Prostate gland (tissue), 2 donors: ENCODE measurements at places on chromosomes 1 and 21. TPM values are rescaled to one million over a fixed set of nuclear protein-coding genes. Genes with fewer than 3 reads are reported as not detected.
A peak's percentile ranks its signal among the peaks of the same experiment; 100 is the strongest.

DNA sequence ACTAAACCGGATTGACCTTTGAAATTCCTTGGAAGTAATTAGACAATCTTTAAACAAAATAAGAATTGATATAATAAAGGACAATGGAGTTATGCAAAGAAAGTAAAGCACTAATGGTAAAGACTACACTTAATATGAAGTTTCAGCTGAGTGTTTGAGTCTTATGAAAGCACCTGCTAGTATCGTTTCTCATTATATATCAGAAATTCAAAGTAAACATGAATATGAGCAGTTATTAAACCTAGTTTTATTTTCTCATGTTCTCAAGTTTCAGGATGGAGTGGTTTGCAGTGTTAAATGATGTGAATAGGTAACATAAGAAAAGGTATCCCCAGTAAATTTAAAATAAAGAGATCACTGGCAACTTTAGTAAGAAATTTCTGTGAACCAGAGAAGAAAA is 188.6 kb downstream of the ZP4 start:
- no peak overlapping the region for H3K27ac ChIP-seq
- H3K4me1 ChIP-seq = no peaks in the 10 kb centered on the region
- no peaks in the 10 kb centered on the region for H3K36me3 ChIP-seq
- no peaks in the 10 kb centered on the region for H3K27me3 ChIP-seq
- no peak for DNase-seq
- no peak overlapping the region for H3K4me3 ChIP-seq

DNA sequence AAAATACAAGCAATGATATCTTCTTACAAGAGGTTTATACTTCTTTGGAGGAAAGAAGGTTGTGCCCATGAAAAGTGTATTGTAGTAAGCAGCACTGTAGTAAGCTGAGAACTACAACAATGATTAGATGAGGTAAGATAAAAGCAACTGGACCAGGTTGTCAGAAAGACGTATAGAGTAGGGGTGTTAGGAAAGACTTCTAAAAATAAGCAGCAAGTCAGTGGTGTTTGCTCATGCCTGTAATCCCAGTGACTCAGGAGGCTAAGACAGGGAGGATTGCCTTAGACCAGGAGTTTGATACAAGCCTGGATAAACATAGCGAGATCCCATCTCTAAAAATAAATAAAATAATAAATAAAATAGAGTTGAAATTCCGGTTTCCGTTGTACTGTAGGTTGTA is 4.3 kb upstream of the OR10X1 start:
- H3K27ac ChIP-seq = no peak overlapping the region
- H3K27me3 ChIP-seq = no peaks in the 10 kb centered on the region
- H3K4me3 ChIP-seq = no peak overlapping the region
- no peaks in the 10 kb centered on the region for H3K36me3 ChIP-seq

F5 gene
- 1.1 TPM for total RNA-seq

DNA sequence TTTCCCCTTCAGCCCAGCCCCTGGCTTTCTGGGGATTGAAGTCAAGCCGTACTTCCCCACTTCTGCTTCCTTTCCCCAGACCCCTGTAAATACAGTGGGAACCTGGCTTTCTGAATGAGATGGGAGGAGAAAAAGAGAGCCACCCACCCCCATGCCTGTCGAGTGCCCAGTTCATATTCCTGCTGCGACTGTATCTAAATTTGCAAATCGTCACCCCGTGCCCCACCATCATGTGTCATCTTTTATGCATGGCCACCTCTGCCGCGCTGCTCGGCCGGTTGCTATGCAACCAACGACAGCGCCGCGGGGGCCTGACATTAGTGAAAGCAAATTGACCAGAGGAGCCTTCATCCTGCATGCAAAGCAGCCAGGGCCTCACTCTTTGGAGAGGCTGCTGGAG is 143.0 kb downstream of the ELAVL4 start:
- no peaks in the 10 kb centered on the region for H3K36me3 ChIP-seq
- no peak for DNase-seq
- H3K4me3 ChIP-seq = no peak overlapping the region
- no peaks in the 10 kb centered on the region for H3K4me1 ChIP-seq
- no peaks in the 10 kb centered on the region for H3K27me3 ChIP-seq
- no peak overlapping the region for H3K27ac ChIP-seq

DNA sequence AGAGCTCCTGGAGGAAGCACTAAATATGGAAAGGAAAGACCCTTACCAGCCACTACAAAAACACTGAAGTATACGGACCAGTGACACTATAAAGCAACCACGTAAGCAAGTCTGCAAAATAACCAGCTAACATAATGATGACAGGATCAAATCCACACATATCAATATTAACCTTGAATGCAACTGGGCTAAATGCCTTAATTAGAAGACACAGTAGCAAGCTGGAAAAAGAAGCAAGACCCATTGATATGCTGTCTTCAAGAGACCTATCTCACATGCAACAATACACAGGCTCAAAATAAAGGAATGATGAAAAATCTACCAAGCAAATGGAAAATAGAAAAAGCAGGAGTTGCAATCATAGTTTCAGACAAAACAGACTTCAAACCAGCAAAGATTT is 31.0 kb downstream of the C1orf185 start:
- no peaks in the 10 kb centered on the region for H3K4me1 ChIP-seq
- no peak overlapping the region for H3K4me3 ChIP-seq
- no peaks in the 10 kb centered on the region for H3K36me3 ChIP-seq
- peaks cover 2% of the 10 kb centered on the region for H3K27me3 ChIP-seq

GRCh38 chr1:182331387-182331786 is 60.2 kb downstream of the GLUL start:
- no peak overlapping the region for H3K27ac ChIP-seq
- no peaks in the 10 kb centered on the region for H3K4me1 ChIP-seq
- no peak overlapping the region for H3K4me3 ChIP-seq

CACNA1S gene
- total RNA-seq = 0.55 TPM

C1orf87 gene
- total RNA-seq = 0.74 TPM

GRCh38 chr21:17578162-17578561 is 34.5 kb downstream of the BTG3 start:
- no peaks in the 10 kb centered on the region for H3K36me3 ChIP-seq
- no peak overlapping the region for H3K27ac ChIP-seq
- no peak overlapping the region for H3K4me3 ChIP-seq
- no peaks in the 10 kb centered on the region for H3K4me1 ChIP-seq

DNA sequence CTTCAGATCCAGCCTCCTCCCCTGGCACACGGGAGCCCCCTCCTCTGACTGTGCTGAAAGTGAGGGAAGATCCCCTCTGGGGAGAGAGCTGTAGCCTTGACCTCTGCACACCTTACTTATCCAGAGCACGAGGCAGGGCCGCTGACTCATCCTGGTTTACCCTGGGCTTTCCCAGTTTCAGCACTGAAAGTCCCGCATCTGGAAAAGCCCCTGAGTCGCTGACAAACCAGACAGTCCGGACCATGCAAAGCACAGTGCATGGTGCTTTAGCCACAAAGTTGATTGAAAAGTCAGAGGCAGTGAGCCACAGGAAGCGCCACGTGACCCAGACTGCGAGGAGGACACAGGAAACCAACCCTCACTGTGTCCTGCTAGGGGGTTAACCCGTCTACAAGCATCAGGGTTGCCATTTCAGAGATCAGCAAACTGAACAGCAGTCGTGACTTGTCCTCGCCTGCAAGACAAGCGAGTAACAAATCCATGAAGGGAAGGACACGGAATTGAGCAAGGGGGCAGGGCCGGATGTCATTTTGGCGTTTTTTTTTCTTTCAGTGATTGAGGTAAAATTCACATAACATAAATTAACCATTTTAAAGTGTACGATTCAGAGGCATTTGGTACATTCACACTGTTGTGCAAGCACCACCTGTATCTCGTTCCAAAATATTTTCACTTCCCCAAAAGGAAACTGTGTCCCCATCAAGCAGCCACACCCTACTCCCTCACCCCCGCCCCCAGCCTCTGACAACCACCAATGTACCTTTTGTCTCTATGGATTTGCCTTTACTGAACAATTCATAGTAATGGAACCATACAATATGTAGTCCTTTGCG is 19.9 kb upstream of the IFNGR2 start:
- no peak overlapping the region for H3K4me3 ChIP-seq
- H3K27me3 ChIP-seq = no peaks in the 10 kb centered on the region
- peak; percentile 38 for DNase-seq
- H3K36me3 ChIP-seq = no peaks in the 10 kb centered on the region

- no peak overlapping the region for H3K4me3 ChIP-seq
- no peaks in the 10 kb centered on the region for H3K4me1 ChIP-seq
- peak; percentile 13 for DNase-seq
- H3K36me3 ChIP-seq = no peaks in the 10 kb centered on the region
Measured at GRCh38 chr1:212814537-212815334, 23.0 kb downstream of the TATDN3 start.

FLVCR1 gene
- 13.4 TPM for total RNA-seq

- no peak overlapping the region for H3K4me3 ChIP-seq
- H3K27ac ChIP-seq = peak overlapping the region; percentile 8
- peak; percentile 70 for DNase-seq
Measured at GRCh38 chr1:46039571-46040052, 92.8 kb downstream of the PIK3R3 start.

DNA sequence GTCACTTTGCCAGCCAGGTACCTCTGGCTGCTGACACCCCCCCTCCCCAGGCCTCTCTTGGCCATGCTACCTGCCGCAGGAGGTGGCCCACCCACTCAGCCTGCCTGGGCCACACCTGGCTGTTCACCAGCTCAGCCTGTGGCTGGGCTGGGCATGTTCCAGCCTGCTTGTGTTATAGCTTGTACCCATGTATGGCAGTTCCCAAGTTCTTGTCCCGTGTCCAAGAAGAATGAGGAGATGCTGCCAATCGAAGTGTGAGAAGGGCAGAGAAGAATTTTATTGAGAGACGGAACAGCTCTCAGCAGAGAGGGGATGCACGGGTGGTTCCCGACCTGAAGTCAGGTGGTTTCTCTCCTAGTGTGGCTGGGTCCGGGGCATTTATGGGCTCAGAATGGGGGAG is 3.9 kb upstream of the MMEL1 start:
- H3K27ac ChIP-seq = no peak overlapping the region
- DNase-seq = no peak
- no peak overlapping the region for H3K4me3 ChIP-seq
- H3K36me3 ChIP-seq = no peaks in the 10 kb centered on the region

GRCh38 chr1:81174052-81174451 is 626.7 kb upstream of the ADGRL2 start:
- H3K27ac ChIP-seq = no peak overlapping the region
- H3K4me1 ChIP-seq = no peaks in the 10 kb centered on the region
- no peak for DNase-seq

GRCh38 chr1:10178597-10179405 is 31.6 kb upstream of the KIF1B start:
- no peak overlapping the region for H3K4me3 ChIP-seq
- no peaks in the 10 kb centered on the region for H3K27me3 ChIP-seq
- no peaks in the 10 kb centered on the region for H3K4me1 ChIP-seq
- H3K27ac ChIP-seq = no peak overlapping the region
- no peak for DNase-seq

GRCh38 chr1:113965703-113966412 is 13.4 kb upstream of the OLFML3 start:
- no peak overlapping the region for H3K27ac ChIP-seq
- H3K4me3 ChIP-seq = no peak overlapping the region
- H3K27me3 ChIP-seq = no peaks in the 10 kb centered on the region
- no peaks in the 10 kb centered on the region for H3K4me1 ChIP-seq
- H3K36me3 ChIP-seq = peaks cover 7% of the 10 kb centered on the region
